Naive thymus-derived CD8-positive, alpha-beta T cell (primary cell): ENCODE measurements at places on chromosomes 2 and 18.

DNA sequence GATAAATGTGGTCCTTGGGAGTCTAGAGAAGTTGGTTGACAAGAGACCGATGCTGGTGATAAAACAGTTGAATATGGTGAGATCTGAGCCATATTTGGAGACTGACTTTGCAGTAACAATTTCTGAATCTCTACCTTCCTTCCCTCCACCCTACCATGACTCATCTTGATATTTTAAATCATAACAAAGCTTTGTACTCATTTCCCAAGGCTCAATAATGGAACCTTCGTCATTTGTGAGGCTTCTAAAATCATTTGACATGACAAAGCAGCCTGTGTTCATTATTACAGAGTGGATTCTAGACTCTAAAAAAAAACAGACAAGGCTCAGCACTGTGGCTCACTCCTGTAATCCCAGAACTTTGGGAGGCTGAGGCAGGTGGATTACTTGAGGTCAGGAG lies 38.5 kb upstream of the PDCL3 start:
- DNase-seq: no peak

DNA sequence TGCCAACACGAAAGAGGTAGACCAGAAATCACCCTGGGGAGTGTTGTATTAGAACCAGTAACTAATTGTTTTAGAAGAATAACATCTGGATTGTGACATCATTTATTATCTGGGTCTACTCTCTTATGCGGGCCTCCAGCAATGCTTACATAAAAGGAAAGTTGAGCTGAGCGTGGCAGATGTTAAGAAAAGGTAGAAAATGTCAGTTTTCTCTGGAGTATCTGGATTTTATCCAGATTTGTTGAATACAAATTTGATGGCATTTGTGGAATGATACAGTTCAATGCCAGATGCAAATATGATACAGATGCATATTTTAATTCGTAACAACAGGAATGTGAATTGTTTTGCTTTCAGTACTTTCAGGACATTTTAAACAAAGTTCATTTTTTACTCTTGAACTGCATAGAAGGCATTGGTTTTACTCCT lies 90.3 kb downstream of the PRPF40A start:
- DNase-seq: no peak

DNA sequence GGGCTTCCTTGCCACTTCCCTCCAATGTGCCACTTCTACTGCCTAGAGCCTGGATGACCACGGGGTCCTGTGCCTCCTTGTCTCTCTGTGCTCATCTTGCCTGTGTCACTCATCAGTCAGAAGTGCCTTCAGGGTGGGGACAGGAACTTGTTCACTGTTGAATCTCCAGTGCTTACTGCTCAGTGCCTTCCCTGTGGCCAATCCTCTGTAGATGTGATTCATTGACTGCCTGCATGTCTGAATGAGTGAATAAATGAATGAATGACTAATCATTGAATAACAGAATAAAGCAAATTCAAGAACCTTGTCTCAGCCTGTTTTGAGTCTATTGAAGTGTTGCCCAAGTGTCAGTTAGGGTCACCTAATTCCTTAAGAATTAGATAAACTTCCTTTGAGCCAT lies 42.3 kb upstream of the FAM136A start:
- no peak for DNase-seq

GRCh38 chr2:151878655-151879563 lies 50.7 kb upstream of the ARL5A start:
- no peak for DNase-seq

GRCh38 chr18:35409911-35410310 lies 32.8 kb upstream of the ZNF396 start:
- no peak for DNase-seq

DNA sequence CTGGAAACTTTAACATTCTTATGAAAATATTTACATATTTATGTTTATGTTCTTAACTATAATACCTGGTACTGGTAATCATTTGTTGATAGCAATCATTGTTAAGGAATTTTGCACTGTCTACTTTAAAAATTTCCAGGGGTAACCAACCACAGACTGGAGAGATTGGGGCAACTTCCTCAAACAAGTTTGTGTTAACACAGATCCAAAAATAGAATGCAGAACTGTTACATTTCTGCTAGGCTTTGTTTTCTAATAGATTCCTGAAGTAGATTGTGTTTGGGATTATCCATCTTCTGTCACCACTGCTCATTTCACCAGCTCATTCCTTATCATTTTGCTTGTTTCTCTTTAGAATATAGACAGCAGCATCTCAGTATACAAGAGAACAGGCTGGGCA lies 23.7 kb downstream of the RNF125 start:
- DNase-seq: no peak

GRCh38 chr2:164693390-164693789 lies 72.1 kb upstream of the GRB14 start:
- DNase-seq: no peak

- DNase-seq: no peak
Measured at GRCh38 chr2:209986415-209986814, 16.0 kb upstream of the RPE start.

DNA sequence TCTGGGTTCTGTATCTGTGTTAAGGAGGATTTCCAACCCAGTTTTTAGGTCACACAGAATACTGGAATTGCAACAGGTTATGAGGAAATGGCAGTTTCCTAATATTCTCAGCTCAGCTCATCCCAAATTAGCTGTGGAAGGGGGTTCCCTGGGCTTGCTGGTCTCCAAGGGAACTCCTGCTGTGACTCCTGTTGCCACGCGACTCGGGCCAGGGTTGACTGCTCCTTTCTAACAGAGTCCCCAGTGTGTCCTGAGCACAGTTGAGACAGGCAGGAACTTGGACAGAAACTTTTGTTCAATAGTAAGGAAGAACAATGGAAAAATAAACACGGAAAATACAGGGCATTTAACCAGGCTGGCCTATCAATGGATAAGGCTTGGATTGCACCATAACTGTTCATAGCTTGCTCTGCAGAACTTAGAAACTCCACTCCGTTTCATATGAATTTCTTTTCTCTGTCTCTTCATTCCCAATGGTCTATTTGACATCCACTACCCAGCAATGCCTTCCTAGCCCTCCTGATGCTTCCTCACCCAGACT lies 3.8 kb upstream of the ROCK2 start:
- DNase-seq: no peak

- DNase-seq: no peak
Measured at GRCh38 chr2:120261387-120262006, 8.8 kb downstream of the RALB start.

GRCh38 chr2:1787755-1788477 lies 43.6 kb upstream of the PXDN start:
- DNase-seq: no peak

DNA sequence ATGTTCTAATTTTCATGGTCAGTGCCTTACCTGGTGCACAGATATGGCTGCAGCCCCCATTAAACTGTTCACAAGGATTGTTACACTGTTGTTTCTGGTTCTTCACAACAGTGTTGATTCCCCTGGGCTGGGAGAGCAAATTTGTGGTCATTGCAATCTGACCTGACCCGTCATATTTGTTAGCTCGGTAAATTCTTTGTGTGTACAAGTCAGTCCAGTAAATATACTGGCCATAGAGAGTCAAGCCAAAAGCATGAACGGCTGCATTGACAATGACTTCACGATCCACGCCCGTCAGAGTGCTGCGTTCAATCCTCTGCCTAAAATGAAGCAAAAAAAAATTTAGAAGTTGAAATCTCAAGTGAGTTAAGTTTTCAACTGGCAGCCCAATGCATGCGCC lies 134.6 kb downstream of the DHRS9 start:
- DNase-seq: no peak

- DNase-seq: no peak
Measured at GRCh38 chr18:73365018-73365417, 497.2 kb upstream of the NETO1 start.

DNA sequence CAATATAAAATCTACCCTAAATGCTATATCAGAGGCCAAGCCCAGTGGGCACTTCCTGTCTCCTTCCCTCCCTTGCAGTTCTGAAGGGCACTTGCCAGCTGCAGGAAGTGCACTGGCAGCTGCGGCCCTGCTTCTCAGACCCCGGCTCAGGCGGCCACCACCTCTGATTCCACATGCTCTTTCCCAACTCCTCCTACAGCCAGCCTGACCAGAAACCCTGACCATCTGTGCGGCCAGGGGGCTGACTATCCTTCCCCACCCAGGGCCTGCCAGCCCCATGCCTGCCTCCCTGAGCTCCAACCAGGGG lies 88.6 kb downstream of the ZBTB7C start:
- no peak for DNase-seq

DNA sequence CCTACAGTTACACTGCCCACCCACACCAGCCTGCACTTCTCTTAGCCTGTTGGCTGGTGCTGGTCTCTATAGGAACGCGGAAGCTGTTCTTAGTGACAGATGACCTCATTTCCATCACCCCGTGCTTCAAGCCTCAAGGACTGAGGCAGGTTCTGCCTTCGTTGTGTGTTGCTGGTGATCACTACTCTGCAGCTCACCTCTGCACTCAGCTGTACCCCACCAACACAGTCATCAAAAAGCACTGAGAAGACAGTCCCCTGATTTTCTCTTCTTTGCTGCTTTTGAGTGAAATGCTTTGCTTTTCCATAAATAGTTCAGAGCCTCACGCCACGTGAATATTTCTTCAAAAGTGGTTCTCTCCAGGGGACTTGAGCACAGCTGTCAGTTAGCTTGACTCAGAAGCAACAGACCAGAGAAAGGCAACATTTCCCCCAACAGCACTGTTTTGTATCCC lies 225.7 kb upstream of the CCDC150 start:
- no peak for DNase-seq

DNA sequence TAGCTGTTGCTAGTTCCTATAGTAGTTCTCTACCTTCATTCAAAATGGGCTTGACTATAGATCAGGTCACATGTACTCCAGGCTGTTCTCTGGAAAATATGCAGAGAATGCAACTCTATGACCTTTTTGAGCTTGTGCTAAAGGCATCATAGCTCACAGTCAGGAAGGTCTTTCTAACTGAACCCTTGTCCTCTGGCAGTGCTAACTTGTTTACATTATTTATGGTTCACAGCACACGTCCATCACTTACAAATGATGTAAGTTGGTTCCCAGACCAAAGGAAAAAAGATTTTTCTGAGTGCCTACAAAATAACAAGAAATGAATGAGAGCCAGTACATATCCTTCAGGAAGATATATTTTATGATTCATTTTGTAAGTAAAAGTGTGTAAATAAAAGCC lies 236.1 kb downstream of the GCA start:
- no peak for DNase-seq

DNA sequence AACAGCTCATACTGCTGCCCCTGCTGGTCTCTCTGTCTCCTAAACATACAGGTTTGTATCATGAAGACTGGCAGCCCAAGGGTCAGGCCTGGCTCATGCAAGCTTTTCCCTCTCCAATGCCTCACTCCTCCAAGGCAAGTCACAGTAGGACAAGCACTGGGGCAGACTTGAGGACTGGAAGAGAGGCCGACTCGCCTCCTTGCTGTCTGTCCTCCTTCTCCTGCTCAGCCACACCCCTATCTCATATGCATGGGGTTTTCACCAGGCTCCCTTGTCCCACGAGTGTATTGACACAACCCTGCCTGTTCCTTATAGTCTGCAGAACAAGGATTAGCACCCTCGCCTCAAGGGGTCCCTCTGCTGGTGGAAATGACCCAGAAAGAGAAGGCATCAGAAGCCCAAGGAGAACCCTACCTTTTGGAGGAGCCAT lies 223.7 kb downstream of the SOX11 start:
- no peak for DNase-seq

GRCh38 chr2:217262911-217263310 lies 403.0 kb upstream of the TNP1 start:
- no peak for DNase-seq

GRCh38 chr2:120481446-120482194 lies 135.7 kb downstream of the INHBB start:
- DNase-seq: no peak

DNA sequence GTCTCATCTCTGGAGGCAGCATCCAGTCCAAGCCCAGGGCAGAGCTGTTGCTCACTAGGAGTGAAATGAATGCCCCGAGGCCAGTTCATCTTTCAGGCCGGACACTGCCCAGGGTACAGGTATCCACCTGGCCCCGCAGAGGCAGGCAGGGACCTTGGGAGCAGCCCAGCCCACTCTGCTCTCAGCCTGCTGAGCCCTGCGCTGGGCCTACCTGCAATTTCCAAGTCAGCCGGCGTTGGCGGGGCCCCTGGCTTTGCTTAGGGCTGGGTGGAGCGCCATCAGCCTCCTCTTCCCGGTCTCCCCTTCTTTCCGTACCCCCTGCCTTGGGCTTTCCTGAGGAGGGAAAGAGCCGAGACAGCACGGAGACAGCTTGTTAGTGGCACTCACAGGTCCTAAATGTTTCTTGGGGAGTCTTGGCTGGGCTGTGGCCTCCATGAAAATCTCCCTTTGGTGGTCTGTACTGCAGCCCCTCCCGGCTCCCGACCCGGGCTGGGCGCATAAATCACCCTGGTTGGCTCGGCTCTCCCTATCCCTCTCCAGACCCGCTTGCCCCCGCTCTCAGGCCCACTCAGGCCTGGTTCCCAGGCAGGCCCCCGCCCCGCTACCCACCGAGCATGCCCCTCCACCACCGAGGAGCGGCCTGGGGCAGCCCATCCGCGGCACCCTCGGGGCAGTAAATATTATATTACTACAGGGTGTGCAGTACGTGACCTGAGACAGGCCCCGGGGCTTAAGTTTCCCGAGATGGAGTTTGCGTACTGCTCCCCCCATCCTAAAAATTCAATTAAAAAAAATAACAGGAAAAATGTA lies 106.7 kb downstream of the DYSF start:
- no peak for DNase-seq
